Esophagus muscularis mucosa (tissue), 4 donors: ENCODE measurements at places on chromosomes 2 and 18. TPM values are rescaled to one million over a fixed set of nuclear protein-coding genes. Genes with fewer than 3 reads are reported as not detected.

DSG2 gene
- 3.6 TPM for total RNA-seq

HTR2B gene
- 16.8 TPM for total RNA-seq

MROH2A gene
- not detected for total RNA-seq

MTX2 gene
- 28.4 TPM for total RNA-seq

DSG4 gene
- total RNA-seq: not detected

FSIP2 gene
- 0.50 TPM for total RNA-seq

DLGAP1 gene
- 1.4 TPM for total RNA-seq

CDK5R2 gene
- 0.52 TPM for total RNA-seq

CHRND gene
- not detected for total RNA-seq

CLEC4F gene
- 0.13 TPM for total RNA-seq

LYPD6B gene
- not detected for total RNA-seq

C2orf15 gene
- total RNA-seq: not detected

KIAA2012 gene
- total RNA-seq: 0.45 TPM

HRH4 gene
- total RNA-seq: 0.50 TPM

TEKT4 gene
- total RNA-seq: not detected

LTBP1 gene
- total RNA-seq: 254 TPM

NOSTRIN gene
- total RNA-seq: 21.5 TPM

ITGA6 gene
- total RNA-seq: 37.9 TPM

PROC gene
- not detected for total RNA-seq

MAL gene
- total RNA-seq: 23.3 TPM

ABCG8 gene
- total RNA-seq: not detected
